Activated naive CD4-positive, alpha-beta T cell treated with anti-CD3 and anti-CD28 coated beads, Interleukin-2, amount 50 U/mL, for 72 hours (primary cell): ENCODE measurements at places on chromosomes 5 and 9.

GRCh38 chr9:137302449-137303150 is 529 bp upstream of the NRARP start:
- no peak for DNase-seq

GRCh38 chr9:128494108-128494745 is 10.3 kb upstream of the GLE1 start:
- DNase-seq, result no peak

GRCh38 chr9:81037889-81038288 is 651.5 kb downstream of the TLE1 start:
- DNase-seq, result no peak

DNA sequence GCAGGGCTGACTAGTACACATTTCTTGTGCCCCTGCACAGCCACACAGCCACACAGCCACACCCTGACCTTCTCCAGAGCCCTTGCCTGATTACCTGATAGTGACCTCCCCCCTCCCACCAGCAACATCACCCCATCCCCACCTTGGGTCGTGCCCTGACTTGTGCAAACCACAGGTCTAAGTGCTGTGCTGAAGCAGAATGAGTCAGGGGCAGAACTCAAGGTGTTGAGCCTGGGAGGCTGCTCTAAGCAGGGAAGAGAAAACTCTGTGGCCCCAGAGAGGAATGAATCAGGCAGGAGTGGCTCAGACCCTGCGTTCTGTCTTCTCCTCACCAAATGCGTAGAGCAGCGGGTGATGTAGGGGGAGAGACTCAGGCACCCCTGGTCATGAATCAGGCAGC is 24.3 kb upstream of the FAT2 start:
- peak; percentile 58 for DNase-seq

- no peak for DNase-seq
Observed at GRCh38 chr9:135167356-135167755, 79.9 kb downstream of the OLFM1 start.

- DNase-seq, result no peak
Observed at GRCh38 chr5:129938077-129938476, 33.8 kb downstream of the CHSY3 start.

DNA sequence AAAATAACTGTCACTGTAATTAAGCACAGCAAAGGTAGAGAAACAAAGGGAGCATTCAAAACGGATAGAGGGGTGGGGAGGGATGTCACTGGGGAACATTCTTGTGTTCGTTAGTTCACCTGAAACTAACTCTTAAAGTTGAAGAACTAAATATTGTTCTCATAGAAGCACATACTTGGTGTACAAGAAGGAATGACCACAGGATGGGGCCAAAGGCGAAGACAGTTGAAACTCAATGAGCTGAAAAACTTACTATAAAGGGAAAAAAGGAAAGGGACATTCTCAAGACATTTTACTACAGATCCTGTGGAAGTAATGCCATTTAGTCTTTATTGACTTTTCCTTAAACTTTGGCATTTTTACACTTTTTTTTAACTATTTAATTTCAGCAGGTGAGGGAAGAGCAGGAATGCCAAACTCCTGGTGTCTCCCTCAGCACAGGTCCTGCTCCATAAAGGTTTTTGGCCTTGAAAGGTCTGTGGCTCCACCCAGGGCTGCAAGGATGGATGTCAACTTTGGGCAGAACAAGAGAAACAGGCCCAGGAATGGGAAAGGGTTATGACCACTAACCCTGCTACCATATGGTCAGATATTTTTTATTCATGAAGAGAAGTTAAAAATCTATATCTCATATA is 197.6 kb upstream of the RASA1 start:
- no peak for DNase-seq
